ENCODE measurements at places on chromosomes 6 and 20.

DNA sequence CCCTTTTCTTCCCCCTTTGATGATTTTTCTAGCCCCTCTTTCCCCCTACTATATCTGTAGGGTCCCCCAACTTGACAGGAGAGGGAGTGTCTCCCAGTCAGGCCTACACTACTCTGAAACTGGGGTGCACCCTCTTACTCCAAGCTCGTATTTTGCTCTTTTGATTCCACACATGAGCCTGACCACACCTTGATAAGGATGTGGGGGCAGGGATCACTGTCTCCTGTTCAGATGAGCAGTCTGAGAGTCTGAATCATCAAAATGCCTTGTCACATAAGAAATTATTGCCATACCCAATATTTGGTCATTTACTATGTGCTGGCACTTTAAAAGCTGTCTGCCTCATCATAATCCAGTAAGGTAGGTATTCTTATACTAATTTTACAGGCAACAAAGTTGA lies 15.9 kb downstream of the PNPLA1 start:
- no peak for DNase-seq

- no peak for DNase-seq
Observed at GRCh38 chr6:126143761-126144251, 157.5 kb downstream of the TRMT11 start.

- DNase-seq = no peak
Observed at GRCh38 chr6:113383701-113384100, 473.4 kb upstream of the MARCKS start.

DNA sequence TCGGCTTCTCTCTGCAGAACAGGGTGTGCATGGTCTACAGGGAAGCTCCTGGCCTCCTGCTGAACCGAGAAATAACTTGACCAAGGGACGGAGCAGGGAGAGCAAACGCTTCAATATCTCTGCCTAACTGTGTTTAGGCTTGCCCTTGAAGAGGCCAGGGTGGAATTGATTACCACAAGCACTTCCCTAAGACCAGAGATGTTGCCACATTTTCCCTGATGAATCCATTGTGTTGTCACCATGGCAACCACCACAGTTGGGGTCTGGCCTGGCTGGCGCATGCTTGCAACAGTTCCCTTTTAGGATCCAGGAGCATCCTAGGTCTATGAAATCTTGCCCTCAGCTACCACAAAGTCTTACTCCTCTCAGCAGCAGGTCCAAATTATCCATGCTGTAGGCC lies 213.5 kb upstream of the SULF2 start:
- no peak for DNase-seq

- no peak for DNase-seq
Observed at GRCh38 chr6:18395177-18395855, 8.2 kb downstream of the RNF144B start.

DNA sequence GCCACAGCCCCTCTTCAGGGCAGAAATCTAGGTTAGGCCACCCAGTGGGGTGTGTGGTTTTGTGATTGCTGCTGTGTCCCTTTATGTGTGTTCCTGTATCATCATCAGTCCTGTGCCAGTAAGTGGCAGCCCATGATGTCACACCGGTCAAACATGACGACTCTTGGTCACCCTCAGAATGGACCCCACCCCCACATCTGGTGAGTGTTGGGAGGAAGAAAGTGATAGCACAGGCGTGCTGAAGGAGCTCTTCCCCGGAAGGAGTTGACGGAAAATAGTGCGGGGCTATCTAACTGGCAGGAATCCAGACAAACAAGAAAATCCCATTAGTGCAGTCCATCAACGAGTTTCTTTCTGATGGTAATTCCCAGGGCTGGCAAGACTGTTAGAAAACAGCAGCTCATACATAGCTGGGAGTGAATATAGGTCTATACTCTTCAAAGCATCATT lies 33.4 kb upstream of the IL17A start:
- no peak for DNase-seq

DNA sequence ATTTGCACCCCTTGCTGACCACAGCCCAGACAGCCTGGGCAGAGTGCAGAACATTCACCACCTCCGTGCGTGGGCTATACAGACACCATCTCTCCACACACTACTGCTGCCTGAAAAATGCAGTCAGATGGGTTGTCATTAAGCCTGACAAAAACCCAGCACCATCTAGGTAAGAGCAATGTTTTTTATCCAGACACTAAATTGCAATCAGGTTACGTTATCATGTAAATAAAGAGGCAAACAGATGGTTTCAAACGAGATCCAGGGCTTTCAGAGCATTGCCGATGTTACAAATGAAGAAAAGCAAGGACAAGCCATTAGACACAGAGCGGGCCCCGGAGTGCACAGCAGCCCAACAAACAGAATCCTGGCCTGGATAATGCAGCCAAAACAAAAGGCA lies 269.6 kb downstream of the PKHD1 start:
- no peak for DNase-seq

- DNase-seq = no peak
Observed at GRCh38 chr6:153167061-153167891, 36.2 kb upstream of the RGS17 start.

GRCh38 chr6:79005497-79005896 lies 72.6 kb downstream of the PHIP start:
- DNase-seq = no peak

DNA sequence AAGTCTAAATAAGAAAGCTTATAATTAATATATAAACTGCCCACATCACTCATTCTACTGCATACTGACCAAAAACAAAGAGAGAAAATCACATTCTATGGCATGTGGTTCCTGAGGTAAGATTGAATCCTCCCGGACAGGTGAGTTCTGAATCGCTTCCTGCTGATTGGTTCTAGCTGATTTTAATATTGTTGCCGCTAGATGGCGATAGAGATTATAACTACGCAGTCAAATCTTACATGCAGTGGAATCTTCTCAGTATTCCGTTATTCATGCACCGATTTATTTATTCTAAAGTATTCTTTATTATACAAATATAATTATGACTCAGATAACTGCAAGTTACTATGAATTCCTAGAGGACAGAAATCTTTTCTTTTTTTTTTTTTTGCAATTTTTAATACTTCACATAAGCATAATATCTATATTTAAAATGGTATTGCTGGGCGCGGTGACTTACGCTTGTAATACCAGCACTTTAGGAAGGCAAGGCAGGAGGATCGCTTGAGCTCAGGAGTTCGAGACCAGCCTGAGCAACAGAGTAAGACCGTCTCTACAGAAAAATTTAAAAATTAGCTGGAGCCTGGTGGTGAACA lies 24.2 kb upstream of the TMX4 start:
- DNase-seq = peak; percentile 78

DNA sequence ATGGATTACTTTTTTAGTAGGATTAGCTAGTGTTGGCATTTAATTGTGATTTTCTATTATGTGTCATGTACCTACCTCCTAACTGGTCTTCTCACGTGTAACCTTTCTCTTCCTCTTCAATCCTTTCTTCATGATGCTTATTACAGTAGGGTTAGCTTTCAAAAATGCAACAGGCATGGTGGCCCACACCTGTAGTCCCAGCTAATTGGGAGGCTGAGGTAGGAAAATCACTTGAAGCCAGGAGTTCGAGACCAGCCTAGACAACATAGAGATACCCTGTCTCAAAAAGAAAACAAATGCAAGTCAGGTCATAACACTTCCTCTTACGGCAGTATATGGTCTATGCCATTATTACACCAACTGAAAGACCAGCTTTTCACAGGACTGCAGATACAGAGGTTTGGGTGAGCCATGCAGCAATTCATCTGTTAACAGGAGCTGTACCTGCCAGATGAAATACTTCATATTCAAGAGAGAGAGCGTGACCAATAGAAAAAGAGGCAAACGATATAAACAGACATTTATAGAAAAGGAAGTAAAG lies 195.0 kb downstream of the TMEM242 start:
- DNase-seq = no peak

GRCh38 chr6:37607944-37608343 lies 89.7 kb downstream of the MDGA1 start:
- DNase-seq = no peak

GRCh38 chr6:36838896-36839748 lies at the start of gene CPNE5:
Gene CPNE5 (minus strand): TSS chr6:36839444. CDS start chr6:36839377, 67 bp downstream.
- DNase-seq = no peak

- DNase-seq = no peak
Observed at GRCh38 chr6:15239616-15240364, 6.1 kb upstream of the JARID2 start.

DNA sequence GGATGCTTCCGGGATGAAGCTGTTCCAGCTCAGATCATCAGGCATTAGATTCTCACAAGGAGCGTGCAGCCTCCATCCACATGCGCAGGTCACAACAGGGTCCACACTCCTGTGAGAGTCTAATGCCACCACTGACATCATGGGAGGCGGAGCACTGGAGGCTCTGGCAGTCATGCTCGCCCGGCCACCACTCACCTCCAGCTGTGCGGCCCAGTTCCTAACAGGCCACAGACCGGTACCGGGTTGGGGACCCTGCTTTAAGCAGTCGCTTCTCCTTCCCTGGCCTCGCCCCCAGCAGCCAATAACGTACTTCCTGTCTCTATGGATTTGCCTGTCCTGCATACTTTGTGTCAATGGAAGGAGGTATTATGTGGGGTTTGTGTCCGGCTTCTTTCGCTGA lies 236.8 kb downstream of the TAF4 start:
- DNase-seq = no peak

GRCh38 chr6:112237595-112237994 lies 16.8 kb downstream of the LAMA4 start:
- no peak for DNase-seq

- no peak for DNase-seq
Observed at GRCh38 chr20:50610212-50610718, 81.1 kb downstream of the RIPOR3 start.

DNA sequence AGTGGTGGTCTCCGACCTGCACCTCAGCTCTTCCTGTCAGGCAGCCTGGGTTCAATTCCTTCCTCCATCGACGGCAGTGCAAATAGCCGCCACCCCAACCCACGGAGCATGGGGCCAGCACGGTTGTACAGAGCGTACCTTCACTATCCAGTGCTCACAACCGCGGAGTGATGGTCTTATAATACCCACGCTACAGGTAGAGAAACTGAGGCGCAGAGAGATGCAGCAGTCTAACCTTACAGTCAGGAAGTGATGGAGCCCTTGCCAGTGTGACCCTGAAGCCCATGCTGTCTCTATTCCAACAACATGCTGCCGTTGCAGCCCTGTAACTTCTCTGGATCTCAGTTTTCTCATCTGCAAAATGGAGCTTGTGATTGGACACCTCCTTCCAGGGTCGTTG lies 11.0 kb downstream of the SCRT2 start:
- no peak for DNase-seq

DNA sequence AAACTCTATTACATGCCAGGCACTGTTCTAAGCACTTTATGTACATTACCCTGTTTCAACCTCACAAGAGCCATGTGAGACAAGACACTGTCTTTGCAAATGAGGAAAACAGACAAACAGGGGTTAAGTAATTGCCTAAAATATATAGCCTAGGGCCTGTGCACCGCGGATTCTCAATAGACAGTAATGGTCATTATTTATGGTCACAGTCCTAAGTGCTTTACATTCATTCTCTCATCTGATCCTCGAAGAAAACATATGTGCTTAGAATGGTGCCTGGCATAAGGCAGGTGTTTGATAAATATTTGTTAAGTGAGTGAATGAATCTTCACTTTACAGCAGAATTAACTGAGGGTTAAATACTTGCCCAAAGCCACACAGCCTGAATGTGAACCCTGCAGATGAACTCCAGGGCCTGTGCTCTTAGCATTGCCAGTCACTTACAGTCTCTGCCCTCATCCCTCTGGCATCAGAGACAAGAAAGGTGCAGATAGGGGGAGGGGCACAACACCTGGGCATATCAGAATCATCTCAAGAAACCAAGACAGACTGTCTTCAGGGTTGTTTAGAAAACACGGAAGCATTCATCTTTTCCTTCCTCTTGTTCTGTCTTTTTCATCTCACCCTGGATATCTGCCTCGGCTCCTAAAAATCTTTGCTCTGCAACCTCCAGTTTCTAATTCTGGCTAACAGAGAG lies 92.8 kb upstream of the SASH1 start:
- no peak for DNase-seq

GRCh38 chr6:33956206-33956605 lies 152.4 kb upstream of the MLN start:
- DNase-seq = no peak

DNA sequence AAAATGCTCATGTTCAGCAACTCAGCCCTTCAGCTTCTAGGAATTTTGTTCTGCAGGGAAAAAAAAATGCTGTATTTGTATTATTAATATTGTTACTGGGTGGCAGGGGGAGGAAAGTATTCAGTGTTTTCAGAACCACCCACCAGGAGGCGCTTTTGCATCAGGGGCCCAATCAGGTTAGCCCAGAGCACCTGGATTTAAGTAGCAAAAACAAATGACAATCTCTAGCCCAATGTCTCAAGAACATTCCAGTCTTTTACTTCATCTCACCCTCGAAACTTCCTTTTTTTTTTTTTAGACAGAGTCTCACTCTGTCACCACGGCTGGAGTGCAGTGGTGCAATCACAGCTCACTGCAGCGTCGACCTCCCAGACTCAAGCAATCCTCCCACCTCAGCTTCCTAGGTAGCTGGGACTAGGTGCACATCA lies 635 bp upstream of the C20orf203 start:
- peak; percentile 74 for DNase-seq

- DNase-seq = no peak
Observed at GRCh38 chr6:131001111-131001736, 61.8 kb downstream of the EPB41L2 start.

DNA sequence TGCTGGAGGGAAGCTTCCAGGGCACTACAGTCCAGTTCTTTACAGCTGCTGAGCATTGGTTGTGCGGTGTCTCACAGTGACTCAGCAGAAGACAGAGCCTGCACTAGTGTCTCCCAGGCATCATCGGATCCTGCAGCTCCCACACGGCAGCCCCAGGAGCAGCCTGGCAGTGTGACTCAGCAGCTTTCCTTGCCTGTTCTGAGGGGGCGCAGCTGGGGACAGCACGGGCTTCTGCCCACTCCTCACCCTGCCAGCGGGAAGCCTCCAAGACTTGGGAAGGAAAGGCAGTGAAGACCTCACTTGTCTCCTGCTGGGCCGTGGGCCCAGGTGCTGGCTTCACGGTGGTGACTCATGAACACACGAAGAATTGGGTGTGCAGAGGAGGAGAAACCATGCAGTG lies 165.4 kb downstream of the SYNDIG1 start:
- no peak for DNase-seq

GRCh38 chr20:50762435-50763220 lies 31.2 kb downstream of the PARD6B start:
- no peak for DNase-seq

DNA sequence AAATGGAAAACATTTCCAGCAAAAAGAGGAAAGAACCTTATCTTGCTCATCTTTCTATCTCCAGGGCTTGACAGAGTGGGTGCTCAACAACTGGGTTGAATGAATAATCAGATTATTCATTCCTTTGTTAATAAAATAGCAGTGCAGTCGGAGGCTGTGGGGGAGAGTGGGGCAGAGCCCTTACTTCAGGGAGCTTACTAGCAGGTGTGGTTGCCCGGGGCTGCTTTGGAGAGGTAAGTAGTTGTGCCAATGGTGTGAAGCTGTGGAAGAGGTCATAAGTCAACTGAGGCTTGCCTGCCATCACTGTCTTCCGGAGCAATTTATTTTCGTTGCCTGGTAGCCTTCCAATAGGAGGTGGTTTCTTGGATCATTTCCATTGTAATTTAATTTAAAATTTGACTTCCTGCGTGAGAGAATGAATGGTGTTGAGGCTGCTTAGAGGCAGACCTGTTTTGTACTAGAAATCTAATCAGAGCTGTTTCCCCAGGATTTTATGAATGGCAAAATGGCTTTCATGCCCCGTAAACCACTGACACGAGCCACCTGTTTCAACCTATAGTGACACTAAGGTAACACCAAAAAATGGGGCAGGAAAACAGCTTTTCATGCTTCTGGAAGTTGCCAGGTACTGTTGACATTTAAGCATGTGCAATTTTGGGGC lies 51.4 kb downstream of the ZDHHC14 start:
- DNase-seq = no peak
